ENCODE measurements at places on chromosomes 3 and 15. TPM values are rescaled to one million over a fixed set of nuclear protein-coding genes. Genes with fewer than 3 reads are reported as not detected.

The FXR1 gene
- total RNA-seq: 114 TPM

GRCh38 chr15:92839696-92840095 is 60.4 kb upstream of the CHD2 start:
- DNase-seq: no peak

The OIP5 gene
- total RNA-seq: 19.0 TPM

DNA sequence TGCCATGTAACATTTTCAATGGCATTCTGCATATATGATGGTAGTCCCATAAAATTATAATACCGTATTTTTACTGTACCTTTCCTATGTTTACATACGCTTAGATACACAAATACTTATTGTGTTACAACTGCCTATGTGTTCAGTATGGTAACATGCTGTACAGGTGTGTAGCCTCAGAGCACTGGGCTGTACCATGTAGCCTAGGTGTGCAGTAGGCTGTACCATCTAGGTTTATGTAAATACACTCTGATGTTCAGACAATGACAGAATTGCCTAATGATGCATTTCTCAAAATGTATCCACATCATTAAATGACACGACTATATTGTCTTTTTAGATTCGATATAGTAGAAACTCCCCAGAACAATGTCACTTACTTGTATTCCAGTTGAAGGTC is 22.7 kb downstream of the CD80 start:
- no peak for DNase-seq

DNA sequence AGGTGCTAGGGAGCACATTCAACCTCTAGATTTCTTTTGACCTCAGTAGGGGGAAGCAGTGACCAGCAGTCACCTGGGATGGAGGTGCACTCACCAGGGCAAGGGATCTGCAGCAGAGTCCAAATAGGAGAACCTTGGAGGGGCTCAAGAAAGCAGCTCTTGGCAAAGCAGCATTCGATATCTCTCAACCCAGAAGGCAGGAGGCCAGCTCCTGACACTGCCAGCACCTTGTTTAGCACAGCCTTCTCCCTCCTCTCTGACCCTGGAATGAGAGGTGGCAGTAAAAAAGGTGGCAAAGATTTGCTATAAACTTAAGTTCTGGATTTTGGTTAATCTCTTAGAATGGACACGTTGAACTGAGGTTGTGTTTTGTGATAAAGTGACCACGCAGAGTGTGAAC is 107.9 kb downstream of the AQP9 start:
- DNase-seq: no peak

The STRC gene
- total RNA-seq: 0.28 TPM

DNA sequence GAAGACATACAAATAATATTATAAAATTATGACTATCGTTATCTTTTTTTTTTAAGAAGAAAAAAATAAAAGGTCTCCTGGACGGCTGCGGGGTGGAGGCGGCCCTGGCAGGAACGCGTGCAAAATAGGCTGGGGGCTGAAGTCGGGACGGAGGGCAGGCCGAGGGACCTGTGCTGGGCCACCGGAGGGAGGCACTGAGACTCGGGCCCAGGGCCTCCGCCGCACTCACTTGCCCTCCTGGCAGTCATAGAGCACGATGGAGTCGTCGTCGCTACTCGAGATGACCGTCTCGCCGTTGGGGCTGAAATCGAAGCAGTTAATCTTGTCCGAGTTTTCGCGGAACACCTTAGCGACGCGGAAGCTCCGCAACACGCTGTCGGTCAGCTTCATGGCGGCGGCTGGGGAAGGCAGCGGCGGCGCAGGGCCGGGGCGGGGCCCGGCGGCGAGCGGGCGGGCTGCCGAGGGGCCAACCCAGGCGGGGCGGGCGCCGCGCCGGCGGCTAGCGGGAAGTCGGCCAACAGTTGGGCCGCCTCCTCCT is 408 bp downstream of the WDR82 start:
- no peak for DNase-seq
